ENCODE measurements at places on chromosomes 3 and 15.

DNA sequence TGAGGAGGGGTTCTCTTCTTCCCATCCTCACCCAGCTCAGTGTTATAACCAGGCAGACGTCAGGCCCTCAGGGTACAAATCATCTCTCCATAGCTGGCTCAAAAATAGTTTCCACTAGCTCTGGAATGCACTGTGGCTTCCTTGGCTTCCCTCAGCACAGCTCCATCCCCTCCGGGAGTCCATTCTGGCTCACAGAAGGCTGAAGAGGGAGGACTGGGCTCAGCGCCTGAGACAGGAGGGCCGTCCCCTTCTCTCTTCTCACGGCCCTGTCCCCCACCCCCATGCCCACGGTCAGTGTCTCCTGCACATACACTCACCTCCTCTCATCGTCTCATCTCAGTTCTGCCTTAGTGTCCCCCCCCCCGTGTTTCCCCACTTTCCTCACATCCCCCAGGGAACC, 50.1 kb downstream of the UMPS start:
- no peak for DNase-seq

DNA sequence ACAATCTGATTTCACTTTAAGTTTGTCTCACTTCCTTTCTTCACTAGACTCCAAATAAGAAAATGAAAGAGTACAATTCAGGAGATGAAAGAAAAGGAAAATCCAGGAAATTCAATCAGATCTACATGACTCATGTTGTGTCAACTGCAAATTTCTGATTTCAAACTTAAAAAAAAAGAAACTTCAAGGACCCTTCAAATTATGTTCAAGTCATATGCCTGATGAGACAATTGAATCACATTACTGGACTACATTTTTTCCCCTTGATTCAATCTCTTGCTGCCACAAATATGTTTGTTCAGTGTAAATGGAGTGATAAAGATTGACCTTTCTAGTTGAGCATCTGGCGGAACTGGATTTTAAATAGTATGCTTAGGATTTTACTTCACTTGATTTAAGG, 37.4 kb downstream of the FRMD5 start:
- no peak for DNase-seq

DNA sequence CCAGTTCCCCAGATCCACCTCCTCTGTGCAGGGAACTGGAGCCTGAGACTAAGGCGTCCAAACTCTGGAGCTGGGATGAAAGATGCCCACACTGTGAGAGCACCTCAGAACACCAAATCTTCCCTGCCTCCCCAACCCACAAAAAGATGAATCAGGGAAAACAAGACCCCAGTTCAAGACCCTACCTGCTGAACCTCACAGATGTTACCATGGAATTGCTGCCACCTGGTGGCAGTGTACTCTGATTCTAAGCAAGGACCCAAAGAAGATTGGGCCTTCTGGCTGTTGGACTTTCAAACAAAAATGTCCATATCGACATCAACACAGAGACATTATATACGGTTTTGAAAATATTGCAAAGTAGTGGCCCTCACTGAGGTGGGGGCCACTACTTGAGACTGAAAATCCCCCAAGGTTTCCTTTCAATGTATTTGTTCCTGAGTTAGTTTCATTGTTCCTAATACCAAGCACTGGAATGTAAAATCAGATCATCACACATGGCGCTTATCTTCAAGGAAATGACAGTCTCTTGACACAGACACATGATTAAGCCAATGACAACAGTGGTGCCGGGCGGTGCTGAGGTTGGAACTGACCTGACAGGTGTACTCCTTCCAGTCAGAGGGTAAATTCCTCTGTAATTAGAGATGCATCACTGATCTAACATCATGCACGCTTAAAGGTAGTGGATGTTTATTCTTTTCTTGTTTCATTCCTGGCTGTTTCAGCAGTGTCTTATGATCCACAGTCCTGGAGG, 67.6 kb downstream of the SLC6A11 start:
- no peak for DNase-seq

GRCh38 chr15:63221346-63221745, 31.9 kb downstream of the RAB8B start:
- DNase-seq: no peak

DNA sequence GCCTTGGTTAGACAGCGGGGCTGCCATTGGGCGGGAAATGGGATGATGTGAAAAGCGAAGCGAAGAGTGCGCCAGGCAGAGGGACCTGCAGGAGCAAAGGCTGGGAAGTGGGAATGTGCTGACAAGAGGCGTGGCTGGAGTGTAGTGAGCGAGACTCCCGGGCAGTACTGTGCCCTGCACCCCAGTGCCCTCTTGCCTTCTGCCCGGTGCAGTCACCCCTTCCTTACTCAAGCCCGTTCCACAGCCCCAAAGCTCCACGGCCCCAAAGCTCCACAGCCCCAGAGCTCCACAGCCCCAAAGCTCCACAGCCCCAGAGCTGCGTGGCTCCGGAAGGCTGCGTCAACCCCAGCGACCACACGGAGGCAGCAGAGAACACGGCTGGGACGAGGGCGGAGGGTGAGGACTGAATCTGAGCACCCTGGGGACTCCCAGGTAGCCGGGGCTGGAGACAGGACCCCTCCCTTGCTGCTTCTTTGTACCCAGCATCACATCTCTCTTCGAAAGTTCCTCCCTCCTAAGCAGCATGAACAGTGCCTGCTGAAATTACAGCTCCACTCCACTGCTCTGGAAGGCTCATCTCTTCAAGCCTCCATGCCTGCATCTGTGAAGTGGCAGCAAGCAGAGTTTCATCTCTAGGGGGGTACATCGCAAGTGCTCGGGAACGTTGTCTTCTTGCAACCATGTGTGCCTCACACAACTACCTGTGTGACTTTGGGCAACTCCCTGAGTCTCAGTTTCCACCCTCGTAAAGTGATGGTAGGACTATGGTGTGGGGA, 108.9 kb downstream of the FBLN2 start:
- peak; percentile 23 for DNase-seq

- no peak for DNase-seq
Observed at GRCh38 chr3:31948280-31948679, 32.8 kb downstream of the OSBPL10 start.

DNA sequence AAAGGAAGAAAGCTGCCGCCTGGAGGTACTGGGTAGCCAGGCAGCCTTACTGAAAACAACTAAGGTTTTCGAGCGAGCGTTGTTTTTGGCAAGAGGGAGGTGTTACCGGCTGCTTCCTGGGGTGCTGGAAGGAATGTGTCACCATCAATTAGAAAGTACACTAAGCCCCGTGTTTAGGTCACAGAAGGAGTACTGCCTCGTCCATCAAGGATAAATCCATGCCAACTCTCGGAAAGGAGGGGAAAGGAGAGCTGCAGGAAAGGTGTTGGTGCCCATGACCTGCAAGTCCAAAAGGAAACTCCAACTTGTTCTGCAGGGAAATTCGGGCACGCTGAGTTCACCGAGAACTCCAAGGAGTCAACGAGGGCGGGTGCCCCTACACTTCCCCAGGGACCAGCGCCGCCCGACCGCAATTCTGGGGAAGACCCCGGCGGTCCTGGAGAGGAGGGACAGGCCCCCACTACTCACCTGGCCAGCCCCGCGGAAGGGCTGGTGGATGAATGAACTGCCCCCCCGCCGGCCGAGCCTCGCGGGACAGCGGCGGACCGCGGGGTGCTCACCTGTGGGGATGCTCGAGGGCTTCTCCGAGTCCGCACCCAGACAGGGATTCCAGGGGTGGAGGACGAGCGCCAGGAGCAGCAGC, 542 bp downstream of the PLOD2 start:
- DNase-seq: peak; percentile 41

DNA sequence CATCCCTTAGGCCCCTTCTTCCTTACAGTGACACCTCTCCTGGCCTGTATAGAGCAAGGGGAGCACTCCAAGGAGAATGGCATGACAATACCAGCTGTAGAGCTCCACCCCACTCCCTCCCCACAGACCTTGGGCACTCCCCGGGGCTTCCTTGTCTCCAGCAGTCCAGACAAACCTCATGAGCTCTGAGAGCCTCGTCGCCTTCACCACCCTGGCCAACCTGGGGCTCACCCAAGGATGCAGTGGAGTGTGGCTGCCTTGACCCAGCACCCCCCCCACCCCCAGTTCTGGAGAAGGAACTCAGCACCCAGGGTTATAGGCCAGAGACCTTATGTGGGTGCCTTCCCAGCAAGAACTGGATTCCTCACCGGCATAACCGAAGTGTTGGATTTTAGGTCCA, 7.4 kb upstream of the SLCO2A1 start:
- no peak for DNase-seq

DNA sequence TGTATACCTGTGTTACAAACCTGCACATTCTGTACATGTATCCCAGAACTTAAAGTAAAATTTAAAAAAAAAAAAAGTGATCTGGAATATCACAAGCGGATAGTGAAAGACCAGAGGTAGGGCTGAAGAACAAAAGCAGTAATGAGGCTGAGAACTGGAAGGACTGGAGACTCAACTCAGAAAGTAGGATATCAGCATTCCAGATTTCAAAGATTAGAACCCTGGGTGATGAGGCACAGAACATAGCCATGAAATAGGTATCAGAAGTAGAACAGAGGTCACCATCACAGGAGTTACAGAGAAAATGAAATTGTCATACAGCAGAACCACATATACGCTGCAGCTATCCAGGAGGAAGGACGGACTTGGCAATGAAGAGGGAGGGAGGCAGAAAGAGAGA, 56.1 kb downstream of the ACAP2 start:
- no peak for DNase-seq

GRCh38 chr3:3802046-3802445, 2.8 kb downstream of the LRRN1 start:
- no peak for DNase-seq

DNA sequence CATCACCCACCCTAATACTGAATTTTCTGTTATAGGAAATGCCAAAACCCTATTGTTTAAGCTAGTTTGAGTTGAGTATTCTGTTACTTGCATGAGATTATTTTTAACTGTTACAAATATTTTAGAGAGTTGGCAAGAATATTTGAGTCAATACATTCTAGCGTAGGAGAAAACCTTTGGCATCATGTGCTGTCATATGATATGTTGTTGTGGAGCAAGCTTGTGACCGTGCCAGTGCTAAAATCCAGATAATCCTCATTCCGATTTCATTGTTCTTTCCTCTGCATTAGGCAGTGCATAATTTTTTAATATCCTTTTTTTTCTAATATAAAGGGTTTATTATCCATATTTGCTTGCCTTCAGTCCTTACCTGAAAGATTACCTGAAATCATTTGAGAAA, 168.0 kb upstream of the GMNC start:
- no peak for DNase-seq

DNA sequence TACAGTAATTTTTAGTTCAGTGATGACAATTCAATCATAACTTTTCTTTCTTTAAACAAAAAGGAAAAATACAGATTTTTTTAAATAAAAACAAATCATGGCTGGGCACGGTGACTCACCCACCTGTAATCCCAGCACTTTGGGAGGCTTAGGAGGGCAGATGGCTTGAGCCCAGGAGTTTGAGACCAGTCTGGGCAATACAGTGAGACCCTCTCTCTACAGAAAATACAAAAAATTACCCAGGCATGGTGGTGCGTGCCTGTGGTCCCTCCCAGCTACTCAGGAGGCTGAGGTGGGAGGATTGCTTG, 25.6 kb upstream of the ATG7 start:
- DNase-seq: no peak

- DNase-seq: peak; percentile 4
Observed at GRCh38 chr3:179321668-179322285, 1.1 kb upstream of the ZNF639 start.

- DNase-seq: no peak
Observed at GRCh38 chr3:52313774-52314188, 2.3 kb upstream of the DNAH1 start.

DNA sequence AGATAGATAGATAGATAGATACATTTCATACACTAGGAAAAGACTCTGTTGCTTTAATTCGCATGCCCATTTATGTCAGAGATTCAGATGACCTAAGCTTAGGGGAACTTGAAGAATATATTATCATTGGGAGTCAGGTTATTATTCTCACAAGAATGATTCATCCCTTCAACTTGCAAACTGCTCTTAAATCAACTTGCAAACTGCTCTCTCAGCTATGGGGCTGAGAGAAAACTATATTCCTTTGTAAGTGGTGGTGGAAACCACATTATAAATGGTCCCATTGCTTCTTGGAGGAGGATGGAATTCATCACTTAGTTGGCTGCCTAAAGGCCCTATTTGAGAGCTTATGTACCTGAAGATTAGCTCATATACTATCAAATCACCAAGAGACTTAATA, 160.9 kb upstream of the STAC start:
- DNase-seq: no peak

Data from anterior cingulate cortex (tissue), 58 donors.